ENCODE measurements at places on chromosomes 3 and 15.

DNA sequence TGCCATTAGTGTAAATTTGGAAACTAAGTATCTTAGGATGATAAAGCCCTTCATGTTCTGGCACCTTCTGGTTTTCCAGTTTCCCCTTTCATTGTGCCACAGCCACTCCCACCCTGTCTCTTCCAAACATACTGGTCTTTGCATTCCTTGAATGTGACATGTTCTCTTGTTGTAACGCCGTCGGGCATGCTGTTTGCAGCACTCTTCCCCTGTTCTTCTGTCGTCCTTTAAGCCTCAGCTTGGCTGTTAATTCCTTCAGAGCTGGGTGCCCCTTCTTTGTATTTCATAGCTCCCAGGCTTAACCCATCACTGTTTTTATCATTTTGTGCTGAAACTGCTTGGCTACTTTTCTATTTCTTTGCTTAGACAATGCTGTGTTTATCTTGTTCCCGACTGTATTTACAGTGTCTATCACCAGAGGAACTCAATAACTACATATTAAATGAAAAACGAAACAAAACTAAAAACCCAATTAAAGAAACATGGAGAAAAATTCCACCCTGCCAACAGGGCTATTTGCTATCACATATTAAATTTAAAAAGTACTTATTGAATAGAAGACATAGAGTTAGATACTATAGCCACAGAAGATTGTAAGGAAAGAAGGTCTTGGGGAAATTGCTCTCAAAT is 95.4 kb upstream of the KCNAB1 start:
- DNase-seq: no peak

GRCh38 chr3:52086976-52087663 is 30.7 kb upstream of the DUSP7 start:
- no peak for DNase-seq

GRCh38 chr15:29480278-29480677 is 210.7 kb upstream of the NSMCE3 start:
- DNase-seq: no peak

- no peak for DNase-seq
Observed at GRCh38 chr3:147398813-147399534, 7.4 kb downstream of the ZIC4 start.

DNA sequence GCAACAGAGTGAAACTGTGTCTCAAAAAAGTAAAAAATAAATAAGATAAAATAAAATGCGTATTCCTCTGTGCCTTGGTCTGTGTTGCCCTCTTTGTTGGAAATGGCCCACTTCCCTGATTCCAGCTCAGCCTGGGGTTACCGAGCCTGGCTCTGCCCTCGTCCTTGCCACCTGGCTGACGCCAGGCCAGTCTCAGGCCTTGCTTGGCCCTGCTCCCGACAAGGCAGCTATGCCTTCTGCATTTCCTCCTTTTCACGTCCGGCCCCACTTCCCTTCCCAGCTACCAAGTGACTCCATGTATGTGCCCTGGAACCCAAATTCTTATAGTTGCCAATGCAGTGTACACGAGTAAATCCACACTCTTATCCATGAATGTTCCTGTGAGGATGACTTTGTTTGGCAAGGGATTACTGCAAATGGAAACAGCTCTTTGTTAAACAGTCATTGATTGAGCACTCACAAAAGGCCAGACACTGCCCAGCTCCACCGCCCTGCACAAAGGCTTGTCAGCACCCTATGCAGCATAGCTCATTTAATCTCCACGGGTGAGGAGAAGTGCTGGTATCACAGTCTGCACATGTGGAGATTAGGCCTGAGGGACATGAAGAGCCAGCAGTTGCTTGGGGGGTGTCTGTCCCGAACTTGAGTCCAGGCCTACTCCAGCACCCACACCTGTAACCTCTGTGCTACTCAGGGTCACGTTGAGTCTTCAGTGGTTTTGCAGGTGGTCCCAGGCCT is 25.1 kb downstream of the SPSB4 start:
- DNase-seq: no peak

- no peak for DNase-seq
Observed at GRCh38 chr3:179861292-179861691, 175.4 kb downstream of the PEX5L start.

GRCh38 chr15:89837134-89837829 is 22.6 kb upstream of the ANPEP start:
- DNase-seq: no peak

GRCh38 chr15:33934396-33934795 is 33.9 kb upstream of the CHRM5 start:
- DNase-seq: no peak

- no peak for DNase-seq
Observed at GRCh38 chr3:76024640-76025039, 239.3 kb upstream of the ZNF717 start.

DNA sequence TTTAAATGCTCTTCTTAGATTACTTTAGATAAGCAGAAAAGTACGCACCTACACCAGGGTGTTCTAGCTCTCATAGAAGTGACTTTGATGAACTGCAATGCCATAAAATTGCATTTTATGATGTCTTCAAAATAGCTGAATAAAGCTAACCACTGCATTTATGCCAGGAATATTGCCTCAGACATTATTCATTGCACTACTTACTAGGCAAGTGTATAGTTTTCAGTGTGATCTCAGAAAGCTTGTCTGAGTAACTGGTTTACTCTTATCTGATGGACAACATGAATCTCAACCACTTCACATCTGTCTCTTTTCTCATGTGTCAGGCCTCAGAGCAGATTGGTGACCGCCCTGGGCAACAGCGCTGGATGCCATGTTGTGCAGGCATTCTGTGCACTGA is 119.3 kb upstream of the SLC2A2 start:
- DNase-seq: no peak

- no peak for DNase-seq
Observed at GRCh38 chr3:152574461-152575079, 260.4 kb upstream of the P2RY1 start.

- DNase-seq: no peak
Observed at GRCh38 chr15:58758141-58758540, 8.6 kb upstream of the ADAM10 start.

- DNase-seq: no peak
Observed at GRCh38 chr15:45941367-45941766, 306.5 kb downstream of the SQOR start.

DNA sequence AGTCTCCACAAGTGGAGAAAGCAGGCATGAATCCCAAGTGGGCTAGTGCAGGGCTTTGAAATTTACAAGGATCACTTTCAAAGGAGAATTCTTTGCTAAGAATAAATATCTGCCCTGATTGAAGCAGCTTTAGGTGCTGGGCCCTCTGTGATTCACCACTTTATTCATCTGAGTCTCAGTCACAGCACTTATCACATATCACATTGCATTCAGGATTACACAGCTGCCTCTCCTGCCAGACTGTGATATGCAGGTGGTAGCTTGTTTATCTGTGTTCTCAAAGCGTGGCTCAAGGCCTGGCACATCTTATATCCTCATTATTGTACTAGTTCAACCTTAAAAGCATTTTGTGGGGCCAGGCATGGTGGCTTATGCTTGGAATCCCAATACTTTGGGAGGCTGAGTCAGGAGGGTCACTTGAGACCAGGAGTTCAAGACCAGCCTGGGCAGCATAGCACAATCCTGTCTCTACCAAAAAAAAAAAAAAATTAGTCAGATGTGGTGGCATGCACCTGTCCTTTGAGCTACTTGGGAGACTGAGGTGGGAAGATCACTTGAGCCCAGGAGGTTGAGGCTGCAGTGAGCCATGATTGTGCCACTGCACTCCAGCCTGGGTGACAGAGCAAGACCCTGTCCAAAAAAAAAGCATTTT is 156.9 kb upstream of the EIF1B start:
- no peak for DNase-seq

GRCh38 chr3:133570937-133571320 is 2.6 kb upstream of the CDV3 start:
- DNase-seq: no peak

DNA sequence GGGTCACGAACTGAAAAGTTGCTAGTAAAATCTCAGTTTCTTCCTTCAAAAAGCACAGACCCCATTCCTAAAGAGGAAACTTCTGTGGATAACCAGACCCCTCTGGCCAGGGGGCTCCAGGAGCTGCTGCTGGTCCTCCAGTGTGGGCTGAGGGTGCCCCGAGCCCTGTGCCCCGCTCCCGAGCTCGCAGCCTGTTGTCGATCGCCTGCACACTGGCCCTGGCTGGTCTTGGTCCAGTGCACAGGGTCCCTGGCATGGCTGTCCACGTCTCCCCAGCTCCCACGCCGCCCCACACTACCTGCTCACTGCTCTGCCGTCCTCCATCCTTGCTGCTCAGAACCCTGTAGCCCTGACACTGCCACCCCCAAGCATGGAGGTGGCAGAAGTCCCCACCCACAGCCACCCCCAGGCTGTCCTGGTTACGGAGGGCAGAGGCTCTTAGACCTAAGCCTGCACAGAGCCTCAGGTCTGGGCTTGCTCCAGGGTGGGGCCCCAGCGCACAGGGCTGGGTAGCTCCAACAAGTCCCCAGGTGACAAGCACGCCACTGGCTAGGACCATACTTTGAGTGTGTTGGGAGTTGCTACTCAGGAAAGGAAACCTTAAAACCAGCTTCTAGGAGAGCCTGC is 87.0 kb downstream of the PLXNA1 start:
- no peak for DNase-seq

GRCh38 chr3:181056136-181056732 is 66.7 kb upstream of the DNAJC19 start:
- DNase-seq: no peak

DNA sequence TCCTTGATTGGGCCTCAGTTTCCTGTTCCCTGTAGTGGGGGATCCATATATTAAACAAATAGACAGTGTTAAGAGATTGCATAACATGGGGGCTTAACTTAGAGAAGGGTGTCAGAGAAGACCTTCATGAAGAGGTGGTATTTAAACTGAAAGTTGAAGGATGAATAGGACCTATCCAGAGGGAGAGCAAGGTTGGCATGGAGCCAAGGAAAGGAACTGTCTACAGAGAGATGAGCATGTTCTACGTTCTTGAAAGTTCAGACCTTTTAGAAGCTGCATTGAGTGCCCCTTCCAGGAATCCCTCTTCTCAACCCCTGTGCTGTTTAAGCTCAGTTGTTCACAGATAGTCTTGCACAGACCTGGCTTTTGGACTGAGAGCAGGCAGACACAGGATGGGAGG is 2.4 kb downstream of the HTD2 start:
- DNase-seq: no peak

- DNase-seq: peak; percentile 28
Observed at GRCh38 chr3:187012609-187013051, 82.3 kb downstream of the ST6GAL1 start.

- DNase-seq: no peak
Observed at GRCh38 chr3:115913069-115913686, 289.9 kb downstream of the GAP43 start.

DNA sequence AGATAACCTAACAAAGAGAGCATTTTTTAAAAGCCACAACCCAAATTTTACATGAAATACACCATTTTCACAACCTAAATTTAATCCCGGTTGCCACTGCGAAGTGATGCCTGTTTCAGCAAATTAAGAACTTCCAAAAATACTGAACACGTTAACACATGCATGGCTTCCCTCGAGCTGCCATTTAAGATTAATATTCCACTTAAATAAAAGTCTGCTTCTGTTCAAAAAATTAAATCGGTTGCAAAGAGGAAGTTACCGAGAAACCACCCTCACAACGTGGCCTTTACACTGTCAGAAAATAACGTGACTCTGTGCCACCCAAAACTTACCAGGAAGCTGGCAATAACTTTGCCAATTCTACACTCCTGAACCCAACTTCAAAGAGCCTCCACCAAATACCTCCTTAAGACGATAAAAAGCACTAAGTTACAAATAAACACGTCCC is 1.2 kb downstream of the TBL1XR1 start:
- no peak for DNase-seq

- DNase-seq: no peak
Observed at GRCh38 chr15:100902436-100903167, 16.6 kb upstream of the LRRK1 start.

DNA sequence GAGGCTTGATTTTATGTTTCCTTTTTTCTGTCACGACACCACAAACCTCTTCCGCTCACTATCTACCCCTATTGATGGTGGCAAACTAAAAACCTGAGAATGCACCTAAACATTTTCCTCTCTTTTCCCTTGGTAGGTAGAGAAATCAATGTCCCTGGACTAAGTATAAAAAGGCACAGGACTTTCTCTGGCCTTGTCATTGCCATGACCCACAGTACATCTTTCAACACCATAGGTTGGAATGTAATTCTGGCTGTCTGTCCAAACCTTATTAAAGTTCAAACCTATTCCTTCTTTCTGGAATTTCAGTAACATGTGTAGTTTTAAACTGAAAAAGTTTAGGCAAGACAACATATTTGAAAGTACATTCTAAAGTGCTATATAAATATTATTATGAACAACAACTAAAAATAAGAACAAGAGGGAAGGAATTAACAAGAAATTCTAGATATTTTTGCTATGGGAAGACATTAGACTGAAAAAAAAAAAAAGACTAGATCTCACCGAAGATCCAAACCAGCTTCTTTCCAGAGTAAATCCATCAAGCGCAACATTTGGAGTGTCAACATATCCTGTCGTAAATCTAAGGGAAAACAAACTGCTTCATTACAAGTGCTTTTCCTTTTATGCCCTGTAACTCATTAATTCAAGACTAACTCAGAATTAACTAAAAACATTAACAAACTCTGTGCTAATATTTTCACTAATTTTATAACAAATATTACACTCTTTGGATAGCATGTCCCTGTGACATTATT is 73.1 kb downstream of the FAIM start:
- DNase-seq: no peak

DNA sequence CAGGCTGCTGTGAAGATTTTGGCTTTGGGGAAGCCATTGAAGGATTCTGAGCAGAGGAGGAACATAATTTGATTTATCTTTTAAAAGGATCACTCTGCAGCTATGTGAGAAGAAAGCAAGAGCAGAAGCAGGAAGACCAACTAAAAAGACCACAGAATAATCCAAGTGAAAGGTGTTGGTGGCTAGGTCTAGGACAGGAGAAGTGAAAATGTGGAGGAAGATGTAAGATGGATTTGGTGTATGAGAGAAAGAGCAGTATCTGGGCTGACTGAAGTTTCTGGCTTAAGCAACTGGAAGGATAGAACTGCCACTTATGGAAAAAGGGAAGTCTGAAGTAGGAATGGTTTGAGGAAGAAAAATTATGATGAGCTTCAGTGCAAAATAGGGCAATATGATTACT is 62.0 kb downstream of the SFMBT1 start:
- no peak for DNase-seq

- DNase-seq: no peak
Observed at GRCh38 chr3:35664460-35664919, 25.2 kb downstream of the ARPP21 start.

DNA sequence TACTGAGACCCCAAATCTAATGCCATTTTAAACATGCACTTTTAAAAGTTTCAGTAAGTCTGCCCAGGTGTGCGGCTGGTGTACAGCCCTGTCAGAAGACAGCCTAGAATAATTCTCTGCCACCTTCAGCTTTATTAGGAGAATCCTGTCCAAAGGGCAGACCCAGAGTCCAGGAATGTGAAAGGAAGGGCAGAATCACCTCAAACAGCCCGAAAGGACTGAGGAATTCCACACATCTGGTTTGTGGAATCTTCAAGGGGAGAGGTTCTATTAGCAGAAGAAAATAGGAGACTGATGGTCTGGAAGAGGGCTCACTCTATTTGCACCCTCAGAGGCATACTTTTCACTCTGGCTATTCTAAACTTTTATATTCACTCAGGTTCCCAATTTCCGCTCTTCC is 46.6 kb downstream of the TYRO3 start:
- no peak for DNase-seq
